ENCODE measurements at places on chromosomes 2 and 18.

- no peak for DNase-seq
These were observed 40.3 kb downstream of the TCF4 start for GRCh38 chr18:55547705-55548056.

GRCh38 chr2:69018678-69019095, 5.7 kb downstream of the ANTXR1 start:
- DNase-seq = no peak

DNA sequence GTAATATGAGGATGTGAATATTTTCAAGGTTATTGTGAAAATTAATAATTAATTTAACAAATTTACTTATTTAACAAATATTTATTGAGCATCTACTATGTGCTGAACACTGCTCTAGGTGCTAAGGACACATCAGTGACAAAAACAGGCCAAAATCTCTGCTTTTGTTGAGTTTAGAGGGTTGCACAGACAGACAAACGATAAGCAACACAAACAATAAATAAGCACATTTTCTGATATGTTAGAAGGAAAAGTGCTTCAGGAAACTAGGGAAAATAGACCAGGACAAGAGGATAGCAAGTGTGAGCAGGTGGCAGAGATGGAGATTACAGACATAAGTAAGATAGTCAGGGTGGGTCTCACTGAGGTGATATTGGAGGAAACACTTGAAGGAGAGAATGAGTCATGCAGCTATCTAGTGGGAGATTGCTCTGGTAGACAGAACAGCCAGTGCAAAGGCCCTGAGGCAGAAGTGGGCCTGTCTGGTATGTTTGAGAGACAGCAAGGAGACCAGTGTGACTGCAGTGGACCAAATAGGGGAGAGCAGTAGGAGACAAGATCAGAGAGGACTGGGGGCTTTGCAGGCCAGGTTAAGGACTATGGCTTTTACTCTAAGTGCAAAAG, 38.3 kb downstream of the SFXN5 start:
- DNase-seq = no peak

- no peak for DNase-seq
These were observed 4.9 kb downstream of the PXDN start for GRCh38 chr2:1739322-1739957.

All from GM13977 (cell line).